ENCODE measurements at places on chromosomes 4 and X.
A peak's percentile ranks its signal among the peaks of the same experiment; 100 is the strongest.

- no peak for DNase-seq
These were observed 5.1 kb downstream of the CYTL1 start for GRCh38 chr4:5014007-5014682.

DNA sequence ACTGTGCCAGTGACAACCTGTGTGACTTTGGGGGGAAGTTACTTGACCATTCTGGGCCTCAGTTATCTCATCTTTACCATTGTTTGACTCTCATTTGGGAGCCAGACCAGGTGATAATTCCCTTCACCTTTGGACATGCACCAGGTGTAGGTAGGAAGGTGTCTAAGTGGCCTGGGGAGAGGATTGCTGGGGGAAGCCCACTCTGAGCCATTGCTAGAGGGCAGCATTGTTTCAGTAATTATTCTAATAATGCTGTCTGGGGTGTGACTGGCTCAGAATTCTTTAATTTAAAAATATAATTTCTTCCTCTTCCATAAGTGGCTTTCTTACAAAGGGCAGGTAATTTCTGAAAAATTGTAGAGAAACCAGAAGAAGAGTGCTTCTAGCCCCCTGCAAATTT is 104.3 kb downstream of the RTL9 start:
- no peak for DNase-seq

GRCh38 chr4:119706804-119707203 is 78.2 kb upstream of the PDE5A start:
- no peak for DNase-seq

DNA sequence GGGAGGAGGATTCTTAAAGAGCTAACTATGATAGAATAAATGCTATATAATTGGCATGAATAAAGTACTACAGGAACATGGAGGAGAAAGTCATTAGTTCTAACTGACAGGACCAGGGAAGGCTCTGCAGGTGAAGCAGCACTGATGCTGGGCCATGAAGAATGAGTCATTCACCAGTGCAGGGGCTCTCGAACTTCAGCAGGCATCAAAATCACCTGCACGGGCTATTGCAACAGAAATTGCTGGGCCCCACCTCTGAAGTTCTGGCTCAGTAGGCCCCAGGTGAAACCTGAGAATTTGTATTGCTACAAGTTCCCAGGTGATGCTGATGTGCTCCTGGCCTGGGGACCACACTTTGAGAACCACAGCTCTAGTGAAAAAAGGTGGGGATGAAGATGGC is 33.7 kb downstream of the TMEM150C start:
- DNase-seq, result no peak

DNA sequence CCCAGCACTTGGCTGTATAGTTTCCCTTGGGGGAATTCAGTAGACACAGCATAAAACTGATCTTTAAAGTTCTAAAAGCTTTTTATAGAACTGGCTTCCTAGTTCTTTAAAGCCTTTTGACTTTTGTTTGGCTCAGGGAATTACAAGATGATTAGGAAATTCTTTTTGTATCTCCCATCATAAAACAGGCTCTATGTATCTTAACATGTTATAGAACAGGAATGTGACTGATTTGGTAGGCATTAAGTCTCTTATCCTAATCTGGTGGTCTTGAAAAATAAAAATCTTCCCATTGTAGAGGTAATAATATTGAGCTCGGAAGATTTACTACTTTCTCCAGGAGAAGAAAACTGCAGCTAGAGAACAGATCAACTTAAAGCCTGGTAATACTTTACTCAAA is 262.7 kb downstream of the KCNIP4 start:
- DNase-seq, result no peak

GRCh38 chrX:37652589-37653231 is 32.9 kb upstream of the XK start:
- DNase-seq, result no peak

- DNase-seq, result no peak
These were observed 29.4 kb upstream of the NSUN7 start for GRCh38 chr4:40720351-40720750.

DNA sequence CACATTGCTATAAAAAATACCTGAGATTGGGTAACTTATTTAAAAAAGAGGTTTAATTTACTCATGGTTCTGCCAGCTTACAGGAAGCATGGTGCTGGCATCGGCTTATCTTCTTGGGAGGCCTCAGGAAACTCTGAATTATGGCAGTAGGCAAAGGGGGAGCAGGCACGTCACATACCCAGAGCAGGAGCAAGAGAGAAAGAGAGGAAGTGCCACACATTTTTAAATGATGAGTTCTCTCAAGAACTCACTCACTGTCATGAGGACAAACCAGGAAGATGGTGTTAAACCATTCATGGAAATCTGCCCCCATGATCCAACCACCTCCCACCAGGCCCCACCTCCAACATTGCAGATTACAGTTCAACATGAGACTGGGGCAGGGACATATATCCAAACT is 10.0 kb upstream of the AFF1 start:
- no peak for DNase-seq

- DNase-seq, result peak; percentile 89
These were observed at the start of gene SMIM10 for GRCh38 chrX:134990801-134991481. SMIM10 (plus strand) TSS chrX:134990991; CDS start chrX:134991096, 105 bp downstream.

GRCh38 chrX:71913156-71913950 is 2.7 kb downstream of the NHSL2 start:
- DNase-seq, result no peak

- no peak for DNase-seq
These were observed 23.2 kb upstream of the SORCS2 start for GRCh38 chr4:7169134-7169533.

- no peak for DNase-seq
These were observed 7.9 kb downstream of the GRK4 start for GRCh38 chr4:2971275-2971674.

DNA sequence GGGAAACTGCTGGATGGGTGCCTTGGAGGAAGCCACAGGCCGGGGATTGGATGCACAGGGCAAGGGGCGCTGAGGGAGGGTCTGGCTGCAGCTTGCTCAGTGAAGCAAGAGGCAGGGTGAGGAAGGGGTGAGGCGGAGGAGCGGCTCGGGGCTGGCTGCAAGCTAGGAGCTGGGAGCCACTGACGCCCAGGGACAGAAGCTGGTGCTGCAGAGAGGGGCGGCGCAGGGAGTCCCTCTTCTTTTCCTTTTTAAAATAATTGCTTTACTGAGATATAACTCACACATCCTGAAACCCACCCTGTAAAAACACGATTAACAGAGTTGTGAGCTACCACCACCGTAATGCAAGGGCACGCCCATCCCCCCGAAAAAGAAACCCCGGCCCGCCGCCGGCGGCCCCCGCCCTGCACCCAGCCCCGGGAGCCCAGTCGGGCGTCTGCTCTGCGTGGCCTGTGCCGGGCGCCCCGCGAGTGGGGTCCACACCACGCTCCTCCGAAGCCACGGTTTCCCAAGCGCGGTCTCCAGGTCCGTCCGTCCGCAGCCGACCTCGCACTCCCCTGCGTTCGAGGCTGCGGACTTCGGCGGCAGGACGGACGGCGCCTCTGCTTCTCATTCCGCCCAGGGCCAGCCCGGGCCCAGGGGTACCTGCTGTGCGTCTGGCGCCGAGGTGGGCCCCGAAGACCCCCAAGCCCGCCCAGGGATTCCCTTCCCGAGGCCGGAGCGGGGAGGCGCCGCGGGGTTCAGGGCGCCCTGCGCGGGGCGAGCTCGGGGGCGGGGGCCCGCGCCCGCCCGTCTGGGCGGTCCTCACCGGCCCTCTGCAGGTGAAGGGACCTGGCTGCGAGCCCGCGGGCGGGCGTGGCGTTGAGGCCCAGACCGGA is 866 bp upstream of the UVSSA start:
- DNase-seq, result peak; percentile 66

DNA sequence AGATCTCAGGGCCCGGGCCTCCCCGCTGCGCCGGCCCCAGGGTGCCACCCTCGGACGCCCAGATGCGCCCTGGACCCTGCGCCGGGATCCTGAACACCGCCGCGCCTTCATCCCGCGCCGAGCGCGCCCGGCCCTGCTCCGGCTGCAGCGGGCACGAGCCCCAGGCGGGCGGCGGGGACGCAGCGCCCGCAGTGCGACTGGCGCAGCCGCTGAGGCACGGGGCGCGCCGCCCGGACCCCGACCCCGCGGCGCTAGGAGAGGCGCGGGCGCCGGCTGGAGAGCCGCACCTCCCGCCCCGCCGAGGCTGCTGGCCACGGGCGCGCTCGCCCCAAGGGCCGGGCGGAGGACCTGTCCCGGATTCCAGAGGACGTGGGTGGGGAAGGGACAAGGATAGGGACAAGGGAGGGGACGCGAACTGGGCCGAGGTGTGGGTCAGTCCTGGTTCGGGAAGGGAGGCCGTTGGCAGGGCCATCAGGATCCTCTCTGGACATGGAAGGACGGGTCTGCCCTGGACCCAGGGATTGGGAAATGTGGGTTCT is 1.1 kb downstream of the ZFYVE28 start:
- DNase-seq, result no peak

- DNase-seq, result no peak
These were observed 188.5 kb upstream of the TEX13C start for GRCh38 chrX:125131164-125131563.

DNA sequence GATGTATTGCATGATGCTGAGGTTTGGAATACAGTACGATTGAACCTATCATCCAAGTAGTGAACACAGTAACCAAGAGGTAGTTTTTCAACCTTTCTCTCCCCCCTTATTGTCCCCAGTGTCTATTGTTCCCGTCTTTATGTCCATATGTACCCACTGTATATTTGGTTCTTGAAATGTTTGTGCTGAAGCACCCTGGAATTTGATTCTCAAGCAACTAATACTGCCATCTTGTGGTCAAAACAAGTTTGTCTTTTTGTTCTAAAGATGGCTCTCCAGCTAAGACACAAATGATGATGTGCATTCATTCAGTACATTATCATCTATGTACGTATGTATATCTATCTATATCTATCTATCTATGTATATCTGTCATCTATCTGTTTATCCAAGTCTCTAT is 33.5 kb upstream of the DCX start:
- no peak for DNase-seq

- DNase-seq, result peak; percentile 73
These were observed 53.7 kb upstream of the RBPJ start for GRCh38 chr4:26267087-26267486.

- DNase-seq, result no peak
These were observed 369.2 kb downstream of the MID1IP1 start for GRCh38 chrX:39170464-39170863.

- DNase-seq, result no peak
These were observed 247.7 kb downstream of the IL15 start for GRCh38 chr4:141884070-141884469.

DNA sequence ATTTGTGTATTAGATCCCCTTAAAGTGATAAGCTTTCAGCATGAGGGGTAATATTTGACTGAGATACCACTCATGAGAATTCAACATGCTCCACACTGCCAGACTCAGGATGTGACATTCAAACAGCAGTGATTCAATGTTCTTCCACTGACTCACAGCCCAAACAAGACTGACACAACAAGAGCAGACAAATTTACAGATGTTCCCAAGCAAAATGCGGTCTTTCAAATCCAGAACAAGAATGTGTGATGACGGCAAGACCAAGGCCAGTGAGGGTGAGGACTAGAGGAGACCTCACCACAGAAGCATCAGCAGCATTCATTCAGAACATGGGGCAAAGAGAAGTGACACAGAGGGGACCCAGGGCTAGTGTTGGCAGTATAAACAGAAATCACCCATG is 99.3 kb upstream of the GRIA3 start:
- DNase-seq, result no peak

- no peak for DNase-seq
These were observed 44.6 kb upstream of the UGT2A1 start for GRCh38 chr4:69697536-69698242.

DNA sequence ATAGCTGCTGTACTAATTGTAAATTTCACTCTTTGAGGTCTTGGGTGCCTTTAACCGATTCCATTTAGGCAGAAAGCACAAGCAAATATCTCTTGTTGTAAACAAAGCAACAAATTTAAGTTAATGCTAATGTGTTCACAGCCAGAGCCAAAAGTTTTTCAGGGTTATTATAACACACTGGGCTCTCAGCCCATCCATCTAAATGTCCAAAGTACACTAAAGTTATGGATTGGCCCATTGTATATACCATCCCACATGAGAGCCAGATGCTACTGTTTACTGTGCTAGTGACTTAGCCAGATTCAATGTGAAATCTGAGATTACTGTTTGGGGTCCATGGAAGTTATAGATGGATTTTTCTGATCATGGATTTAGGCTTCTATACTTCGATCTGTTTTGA is 186.7 kb downstream of the LARP7 start:
- DNase-seq, result no peak

GRCh38 chrX:124217304-124218251 is 114.9 kb upstream of the TEX13D start:
- no peak for DNase-seq

- no peak for DNase-seq
These were observed 337.9 kb downstream of the CAMK2D start for GRCh38 chr4:113423631-113424030.

GRCh38 chr4:42483426-42484379 is 86.4 kb downstream of the SHISA3 start:
- no peak for DNase-seq

DNA sequence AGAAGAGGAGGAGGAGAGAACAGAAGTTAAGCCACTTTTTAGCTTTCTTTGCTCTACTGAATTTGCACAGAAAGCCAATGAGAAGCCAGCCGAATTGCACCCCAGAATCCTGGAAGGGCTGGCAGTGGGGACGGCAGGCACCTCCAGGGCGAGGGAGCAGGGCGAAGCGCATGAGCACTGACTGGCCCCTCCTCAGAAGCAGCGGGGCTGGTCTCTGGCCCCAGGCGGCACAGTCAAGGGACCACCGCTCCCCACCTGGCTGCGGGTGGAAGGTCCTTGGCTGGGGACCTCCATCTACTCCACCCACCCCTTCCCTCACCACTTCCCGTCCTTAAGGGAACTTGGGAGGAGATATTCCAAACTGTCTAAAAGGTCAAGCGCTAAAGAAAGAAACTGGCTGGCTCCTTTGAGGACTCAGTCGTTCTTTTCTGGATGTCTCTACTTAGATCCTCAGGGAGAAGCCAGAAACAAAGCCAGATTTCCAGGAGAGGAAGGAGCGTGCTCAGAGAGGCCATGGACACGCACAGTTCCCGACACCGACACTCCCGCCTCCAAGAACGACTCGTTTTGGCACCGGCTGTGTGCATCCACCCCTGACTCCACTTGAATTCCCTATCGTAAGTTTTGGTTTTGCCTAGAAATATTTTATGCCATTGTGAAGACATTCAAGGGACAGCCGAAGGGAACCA is 59.5 kb upstream of the CRMP1 start:
- no peak for DNase-seq

- DNase-seq, result no peak
These were observed 134.9 kb upstream of the VEGFC start for GRCh38 chr4:176927664-176928063.

- DNase-seq, result no peak
These were observed 49.2 kb upstream of the DDX53 start for GRCh38 chrX:22950269-22951266.

- DNase-seq, result no peak
These were observed 547 bp upstream of the PDGFRA start for GRCh38 chr4:54228546-54228945.

GRCh38 chrX:145524931-145525330 is 277.6 kb downstream of the SPANXN1 start:
- no peak for DNase-seq

All from left ventricle myocardium superior (tissue), 1 donor.